Glomerular endothelial cell (primary cell): ENCODE measurements at places on chromosomes 1 and 21. TPM values are rescaled to one million over a fixed set of nuclear protein-coding genes. Genes with fewer than 3 reads are reported as not detected.

DNA sequence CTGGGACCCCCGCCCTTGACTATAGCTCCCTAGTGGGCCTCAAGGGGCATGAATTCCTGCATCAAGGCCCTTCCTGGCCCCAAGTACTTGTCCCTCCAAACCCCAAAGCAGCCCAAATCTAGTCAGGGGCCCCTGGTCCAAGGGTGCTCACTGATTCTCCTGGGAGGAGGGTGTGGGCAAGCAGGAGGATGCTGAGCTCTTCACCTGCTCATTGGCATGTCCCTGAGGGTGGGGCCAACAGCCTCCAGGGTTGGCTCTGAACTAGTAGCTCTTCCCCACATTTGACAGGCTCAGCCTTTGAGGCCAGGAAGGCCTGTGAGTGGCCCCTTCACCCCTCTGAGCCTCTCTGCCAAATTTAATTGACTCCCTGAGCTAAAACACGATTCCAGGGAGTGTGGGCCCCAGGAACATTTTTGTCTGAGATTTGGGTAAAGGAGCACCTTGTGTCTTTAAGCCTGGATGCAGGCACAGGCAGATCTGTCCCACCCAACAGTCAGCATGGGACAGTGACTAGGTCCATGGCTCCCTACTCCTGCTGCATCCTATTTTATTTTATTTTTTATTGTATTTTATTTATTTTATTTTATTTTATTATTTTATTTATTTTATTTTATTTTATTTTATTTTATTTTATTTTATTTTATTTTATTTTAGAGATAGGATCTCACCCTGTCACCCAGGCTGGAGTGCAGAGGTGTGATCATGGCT is 11.0 kb upstream of the WNT9A start:
- no peak for DNase-seq

DNA sequence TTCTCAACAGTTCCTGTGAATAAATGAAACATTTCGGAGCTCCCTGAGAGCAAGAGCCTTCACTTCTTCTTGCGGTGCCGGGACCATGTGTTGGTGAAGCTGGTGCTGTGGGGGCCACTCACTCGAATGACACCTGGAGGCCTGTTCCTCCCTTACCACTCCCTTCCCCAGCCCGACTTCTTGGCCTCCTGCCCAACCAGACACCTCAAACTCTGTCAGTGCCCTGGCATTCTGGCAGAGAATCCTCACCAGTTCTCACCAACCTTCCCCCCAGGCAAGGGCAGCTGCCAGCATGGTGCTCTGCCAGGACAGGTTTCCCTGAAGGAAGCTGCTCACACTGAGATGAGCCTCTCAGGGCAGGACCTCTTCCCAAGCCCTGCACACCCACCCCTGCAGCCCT is 68.3 kb downstream of the MPZL1 start:
- no peak for DNase-seq

- DNase-seq, result no peak
These were observed 95.0 kb downstream of the GLIS1 start for GRCh38 chr1:53643881-53644390.

- DNase-seq, result no peak
These were observed 7.8 kb downstream of the SLC41A1 start for GRCh38 chr1:205805082-205805711.

DNA sequence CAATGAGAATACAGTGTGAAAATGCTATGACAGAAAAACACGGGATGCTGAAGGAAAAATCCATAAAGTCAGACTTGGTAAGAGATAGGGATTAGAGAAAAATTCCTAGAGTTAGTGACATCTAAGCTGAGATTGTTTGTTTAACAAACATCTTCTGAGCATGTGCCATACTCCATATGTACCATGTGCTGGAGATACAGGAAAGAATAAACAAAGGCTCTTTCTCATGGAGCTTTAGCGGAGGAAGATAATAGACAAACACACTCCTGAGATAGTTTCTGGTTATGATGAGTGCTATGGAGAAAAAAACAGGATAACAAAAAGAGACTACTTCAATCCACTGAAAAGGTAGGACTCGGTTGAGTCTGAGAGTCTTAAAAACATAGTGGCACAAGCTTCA is 22.0 kb upstream of the AIM2 start:
- DNase-seq, result no peak

- DNase-seq, result no peak
These were observed 753.1 kb downstream of the NCAM2 start for GRCh38 chr21:21751286-21751685.

GRCh38 chr1:234612352-234613127 is 2.6 kb upstream of the IRF2BP2 start:
- DNase-seq, result no peak

- no peak for DNase-seq
These were observed 27.3 kb upstream of the ZNF496 start for GRCh38 chr1:247358920-247359319.

DNA sequence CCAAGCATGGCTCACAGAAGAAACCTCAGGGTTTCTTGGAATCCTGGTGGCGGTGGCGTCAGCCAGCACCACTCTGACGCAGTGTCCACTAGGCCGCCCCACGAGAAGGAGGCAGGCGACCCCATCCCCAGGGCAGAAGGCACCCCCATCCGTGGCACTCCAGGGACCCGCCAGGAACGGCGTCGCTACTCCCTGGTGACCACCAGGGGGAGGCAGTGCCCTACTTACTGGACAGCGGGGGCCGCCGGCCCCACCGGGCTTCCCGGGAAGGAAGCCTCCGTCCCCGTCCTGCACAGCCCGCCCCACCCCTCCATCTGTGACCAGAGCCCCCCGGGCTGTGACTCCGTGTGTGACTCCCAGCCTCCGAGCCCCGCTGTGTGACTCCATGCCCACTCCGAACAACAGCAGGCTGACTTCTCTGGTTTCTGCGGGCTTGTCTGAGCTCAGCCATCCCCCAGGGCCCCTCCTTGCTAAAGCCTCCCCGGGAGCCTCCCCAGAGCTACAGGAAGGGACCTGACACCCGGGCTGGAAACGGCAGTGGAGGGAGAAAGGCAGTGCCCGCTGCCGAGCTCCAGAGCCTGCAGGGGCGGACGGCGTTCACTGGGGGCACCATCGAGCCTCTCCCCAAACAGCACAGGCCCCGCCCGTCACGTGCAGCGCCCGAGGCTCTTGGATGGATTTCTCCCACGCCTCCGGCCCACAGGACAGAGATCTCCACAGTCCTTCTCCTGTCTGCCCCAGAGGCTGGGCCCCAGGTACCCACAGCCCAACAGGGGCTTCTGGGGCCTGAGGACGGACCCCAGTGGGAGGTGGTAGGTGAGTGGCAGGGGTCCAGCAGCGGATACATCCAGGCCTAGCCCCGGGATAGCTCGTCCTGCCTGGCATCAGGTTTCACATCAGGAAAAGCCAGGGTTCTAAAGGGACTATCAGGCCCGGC is 21.1 kb downstream of the KIF17 start:
- peak; percentile 48 for DNase-seq

- DNase-seq, result no peak
These were observed 7.3 kb downstream of the CTRC start for GRCh38 chr1:15445390-15446122.

GRCh38 chr1:172941471-172941870 is 109.3 kb downstream of the TNFSF18 start:
- no peak for DNase-seq

DNA sequence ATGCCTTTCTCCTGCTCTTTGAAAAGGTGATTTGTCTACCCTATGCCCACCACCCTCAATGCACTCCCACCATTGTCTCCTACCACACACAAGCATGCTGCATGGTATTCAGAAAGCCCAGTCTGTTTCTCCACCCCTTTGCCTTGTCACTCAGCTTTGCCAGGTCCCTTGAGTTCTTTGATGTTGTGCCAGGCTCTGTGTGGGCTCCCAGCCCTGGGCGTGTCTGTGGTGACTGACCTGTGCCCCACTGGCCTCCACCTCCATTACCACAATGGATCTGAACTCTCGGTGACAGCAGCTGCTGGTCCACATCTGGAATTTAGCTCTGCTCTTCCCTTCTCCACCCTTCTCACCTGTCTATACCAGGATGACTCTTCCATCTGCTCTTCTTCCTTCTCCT is 34.9 kb downstream of the ATP2B4 start:
- no peak for DNase-seq

GRCh38 chr1:39990428-39990827 is 35.5 kb downstream of the MFSD2A start:
- DNase-seq, result no peak

GRCh38 chr1:47262787-47263413 is 30.9 kb upstream of the TAL1 start:
- peak; percentile 45 for DNase-seq

GRCh38 chr21:29487154-29487553 is 188.4 kb downstream of the BACH1 start:
- no peak for DNase-seq

- DNase-seq, result no peak
These were observed 24.0 kb downstream of the DDR2 start for GRCh38 chr1:162656266-162656665.

DNA sequence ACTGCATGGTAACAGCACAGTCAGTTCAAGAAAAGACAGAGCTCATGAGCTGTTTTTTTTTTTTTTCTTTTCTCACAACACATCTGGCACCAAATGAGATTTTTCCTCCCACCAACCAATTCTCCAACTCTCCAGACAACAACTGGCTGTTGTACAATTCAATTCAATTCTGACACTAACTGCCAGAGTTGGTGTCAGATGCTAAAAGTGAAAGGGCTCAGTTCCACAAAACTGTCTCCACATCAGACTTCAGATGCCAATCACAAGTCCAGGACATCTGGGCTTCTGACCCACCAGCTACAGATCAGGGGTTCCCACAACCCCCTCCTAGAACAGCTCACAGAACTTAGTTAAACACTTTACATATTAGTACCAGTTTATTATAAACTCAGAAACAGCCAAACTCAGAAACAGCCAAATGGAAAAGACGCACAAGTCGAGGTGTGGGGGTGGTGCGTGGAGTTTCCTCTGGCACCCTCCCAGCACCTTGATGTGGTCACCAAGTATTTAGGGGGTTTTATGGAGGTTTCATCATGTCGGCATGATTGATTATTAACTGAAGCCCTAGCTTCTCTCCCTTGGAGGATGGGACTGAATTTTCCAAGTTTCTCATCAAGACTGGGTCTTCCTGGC is 39.2 kb upstream of the LRRC8D start:
- DNase-seq, result no peak

- no peak for DNase-seq
These were observed 578.5 kb upstream of the ZP4 start for GRCh38 chr1:238469146-238469631.

Gene KPRP
- total RNA-seq, result not detected in 2 replicates

Gene IGSF21
- not detected in 2 replicates for total RNA-seq

Gene USP48
- total RNA-seq, result 48.4 and 61.5 TPM in 2 replicates

Gene PPIAL4G
- not detected in 2 replicates for total RNA-seq

Gene LCE1A
- total RNA-seq, result not detected in 2 replicates
